Bone marrow (tissue), 2 donors: ENCODE measurements at places on chromosomes 4 and X.

DNA sequence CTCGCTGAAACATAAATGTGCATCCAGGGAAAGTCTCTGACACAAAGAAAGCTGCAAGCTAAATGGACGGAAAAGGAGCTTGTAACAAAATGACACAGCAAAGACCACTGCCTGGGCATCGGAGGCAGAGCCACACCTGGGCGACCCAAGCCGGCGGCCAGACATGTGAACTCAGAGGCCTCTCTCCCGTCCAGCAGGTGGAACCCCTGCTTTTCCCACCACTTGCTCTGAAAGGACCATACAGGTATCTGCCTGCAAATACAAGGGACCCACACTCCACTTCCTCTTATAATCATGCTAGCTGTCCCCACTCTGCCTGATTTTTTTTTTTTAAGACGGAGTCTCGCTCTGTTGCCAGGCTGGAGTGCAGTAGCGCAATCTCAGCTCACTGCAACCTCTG is 12.0 kb downstream of the CPLX1 start:
- no peak for DNase-seq

GRCh38 chr4:119592830-119593229 is 35.8 kb downstream of the PDE5A start:
- DNase-seq = no peak

DNA sequence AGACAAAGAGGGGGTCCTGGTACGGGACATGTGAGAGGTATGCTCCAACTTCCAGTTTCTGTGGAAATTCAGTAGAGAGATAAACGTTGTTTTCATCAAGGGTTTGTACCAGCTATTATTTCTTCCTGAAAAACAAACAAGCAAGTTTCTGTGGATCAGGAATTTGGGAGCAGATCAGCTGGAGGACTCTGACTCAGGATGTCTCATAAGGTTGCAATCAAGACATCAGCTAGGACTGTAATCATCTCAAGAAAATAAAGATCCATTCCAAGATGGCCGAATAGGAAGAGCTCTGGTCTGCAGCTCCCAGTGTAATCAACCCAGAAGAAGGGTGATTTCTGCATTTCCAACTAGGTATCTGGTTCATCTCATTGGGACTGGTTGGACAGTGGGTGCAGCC is 23.5 kb upstream of the NFKB1 start:
- DNase-seq = no peak

GRCh38 chrX:20656721-20657120 is 390.0 kb upstream of the RPS6KA3 start:
- no peak for DNase-seq

DNA sequence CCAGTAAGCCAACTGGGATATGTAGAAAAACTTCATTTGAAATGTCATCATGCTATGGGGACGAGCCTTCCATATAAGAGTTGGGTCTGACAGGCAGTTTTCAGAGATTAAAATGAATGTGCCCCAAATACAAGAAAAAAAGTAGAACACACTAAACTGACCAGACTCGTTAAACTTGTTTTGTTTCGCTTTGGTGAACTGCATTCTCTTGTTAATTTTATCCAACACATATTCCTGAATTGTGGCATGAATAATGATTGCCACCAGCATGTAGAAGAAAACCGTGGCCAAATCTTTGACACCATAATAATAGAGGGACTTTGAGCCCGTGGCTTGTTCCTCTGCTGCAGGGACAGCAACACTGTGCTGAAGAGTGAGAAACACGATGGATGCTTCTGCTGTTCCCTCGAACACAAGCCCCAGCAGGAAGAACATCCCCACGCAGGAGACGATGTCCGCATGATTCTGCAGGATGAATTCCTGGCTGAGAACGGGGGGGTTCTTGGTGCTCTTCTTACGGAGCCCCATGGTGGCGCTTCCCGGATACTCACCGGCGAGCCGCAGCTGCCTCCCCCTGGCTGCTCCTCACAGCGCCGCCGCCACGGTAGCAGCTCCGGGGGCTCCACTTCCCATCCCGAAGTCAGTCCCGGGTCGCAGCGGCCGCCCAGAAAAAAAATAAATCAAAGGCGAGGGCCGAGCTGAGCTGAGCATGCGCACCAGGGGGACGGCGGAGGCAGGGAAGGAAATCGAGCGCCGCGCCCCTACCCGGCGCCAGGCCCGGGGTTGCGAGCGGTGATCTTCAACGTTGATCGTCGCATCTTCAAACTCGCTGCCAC is at the start of gene TRAM1L1:
TRAM1L1 (minus strand) TSS at position 711 of the 836 bp plus-strand sequence; CDS start at position 528, 183 bp downstream.
- DNase-seq = no peak

GRCh38 chr4:28358606-28359005 is 1498.0 kb downstream of the STIM2 start:
- no peak for DNase-seq

DNA sequence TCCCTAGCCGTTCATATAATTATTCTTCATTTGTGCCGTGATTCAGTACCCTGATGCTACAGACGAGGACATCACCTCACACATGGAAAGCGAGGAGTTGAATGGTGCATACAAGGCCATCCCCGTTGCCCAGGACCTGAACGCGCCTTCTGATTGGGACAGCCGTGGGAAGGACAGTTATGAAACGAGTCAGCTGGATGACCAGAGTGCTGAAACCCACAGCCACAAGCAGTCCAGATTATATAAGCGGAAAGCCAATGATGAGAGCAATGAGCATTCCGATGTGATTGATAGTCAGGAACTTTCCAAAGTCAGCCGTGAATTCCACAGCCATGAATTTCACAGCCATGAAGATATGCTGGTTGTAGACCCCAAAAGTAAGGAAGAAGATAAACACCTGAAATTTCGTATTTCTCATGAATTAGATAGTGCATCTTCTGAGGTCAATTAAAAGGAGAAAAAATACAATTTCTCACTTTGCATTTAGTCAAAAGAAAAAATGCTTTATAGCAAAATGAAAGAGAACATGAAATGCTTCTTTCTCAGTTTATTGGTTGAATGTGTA is 7.0 kb downstream of the SPP1 start:
- DNase-seq = no peak

GRCh38 chrX:11540532-11541377 is 125.0 kb downstream of the ARHGAP6 start:
- DNase-seq = no peak

DNA sequence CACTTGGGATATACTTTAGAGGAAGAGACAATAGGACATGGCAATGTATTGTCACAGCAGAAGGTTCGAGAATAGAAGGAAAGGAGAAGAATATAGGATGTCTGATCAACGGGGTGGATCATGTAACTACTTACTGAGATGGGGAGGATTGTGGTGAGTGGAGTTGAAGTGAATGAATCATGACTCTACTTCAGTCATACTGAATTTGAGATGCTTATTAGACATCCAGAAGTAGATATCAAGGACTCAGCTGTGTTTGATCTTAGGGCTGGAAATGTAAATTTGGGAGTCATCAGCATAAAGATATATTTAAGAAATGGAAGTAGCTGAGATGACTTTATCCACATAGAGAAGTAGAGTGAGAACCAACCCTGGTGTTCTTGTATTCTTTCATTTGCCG is 29.1 kb upstream of the DHX15 start:
- DNase-seq = no peak

DNA sequence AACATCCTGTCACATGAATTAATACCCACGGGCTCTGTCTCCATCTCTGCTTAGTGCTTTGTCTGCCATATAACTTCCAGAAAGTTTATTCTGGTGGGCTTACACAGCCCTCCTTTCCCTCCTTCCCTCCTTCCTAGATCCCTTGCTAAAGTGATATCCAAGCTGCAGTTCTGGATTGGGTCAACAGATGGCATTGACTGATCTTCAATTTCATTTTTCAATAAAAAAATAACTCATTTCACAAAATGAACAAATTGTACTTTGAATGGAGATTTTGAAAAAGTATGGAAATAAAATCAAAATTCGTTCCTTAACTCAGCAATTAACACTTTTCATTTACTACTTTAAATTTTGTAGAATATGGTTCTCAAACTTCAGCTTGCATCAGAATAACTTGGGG is 94.9 kb downstream of the NXF2 start:
- DNase-seq = no peak

- no peak for DNase-seq
Observed at GRCh38 chrX:32871636-32872035, 339.7 kb downstream of the DMD start.

GRCh38 chrX:130805903-130806302 is 97.1 kb downstream of the ENOX2 start:
- no peak for DNase-seq

DNA sequence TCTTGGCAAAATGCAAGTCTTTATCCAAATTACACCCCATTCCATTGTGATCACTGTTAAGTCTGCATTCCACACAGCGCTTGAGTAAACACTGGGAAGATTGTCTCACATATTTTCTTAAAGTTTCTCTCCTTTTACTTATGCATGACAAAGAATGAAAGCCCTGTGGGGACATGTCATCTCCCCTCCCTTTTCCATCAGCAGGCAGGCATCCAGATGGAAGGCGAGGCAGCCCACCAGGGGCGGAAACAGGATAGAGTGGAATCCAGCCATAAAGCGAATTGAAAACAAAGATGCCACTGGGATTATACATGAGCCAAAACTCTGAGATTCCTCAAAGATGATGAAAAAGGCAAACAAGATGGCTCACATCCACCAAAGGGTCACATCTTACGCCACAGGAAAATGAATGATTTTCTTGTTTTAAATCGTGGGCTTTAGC is 78.2 kb downstream of the AFAP1 start:
- DNase-seq = no peak

- peak; percentile 52 for DNase-seq
Observed at GRCh38 chr4:154626793-154627484, 14.5 kb upstream of the FGG start.

DNA sequence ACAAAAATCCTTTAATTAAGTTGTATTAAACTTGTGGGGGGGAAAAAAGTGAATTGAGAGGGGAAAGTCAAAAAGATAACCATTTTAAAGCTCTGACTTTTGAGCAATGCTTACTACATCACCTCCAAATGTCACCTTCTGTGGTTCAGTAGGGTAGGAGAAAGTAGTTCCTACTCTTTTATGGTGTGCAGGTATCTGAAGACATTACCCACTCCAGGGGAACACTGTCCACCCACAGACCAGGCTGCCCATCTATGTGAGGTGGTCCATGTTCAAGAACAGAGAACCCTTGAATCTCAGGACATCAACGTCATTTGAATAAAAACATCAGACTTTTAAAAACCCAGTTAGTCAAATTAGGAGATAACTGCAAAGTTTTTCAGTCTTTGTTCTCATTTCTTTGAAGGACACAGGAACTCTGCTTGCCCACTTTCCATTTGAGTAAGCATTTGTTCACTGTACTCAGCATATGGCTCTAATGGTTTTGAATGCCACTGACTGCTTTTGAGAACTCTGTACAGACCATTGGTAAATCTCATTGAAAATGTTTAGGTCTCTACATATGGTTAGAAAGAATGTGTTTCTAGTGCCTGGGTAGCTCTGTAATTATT is 18.4 kb downstream of the NMU start:
- DNase-seq = no peak

DNA sequence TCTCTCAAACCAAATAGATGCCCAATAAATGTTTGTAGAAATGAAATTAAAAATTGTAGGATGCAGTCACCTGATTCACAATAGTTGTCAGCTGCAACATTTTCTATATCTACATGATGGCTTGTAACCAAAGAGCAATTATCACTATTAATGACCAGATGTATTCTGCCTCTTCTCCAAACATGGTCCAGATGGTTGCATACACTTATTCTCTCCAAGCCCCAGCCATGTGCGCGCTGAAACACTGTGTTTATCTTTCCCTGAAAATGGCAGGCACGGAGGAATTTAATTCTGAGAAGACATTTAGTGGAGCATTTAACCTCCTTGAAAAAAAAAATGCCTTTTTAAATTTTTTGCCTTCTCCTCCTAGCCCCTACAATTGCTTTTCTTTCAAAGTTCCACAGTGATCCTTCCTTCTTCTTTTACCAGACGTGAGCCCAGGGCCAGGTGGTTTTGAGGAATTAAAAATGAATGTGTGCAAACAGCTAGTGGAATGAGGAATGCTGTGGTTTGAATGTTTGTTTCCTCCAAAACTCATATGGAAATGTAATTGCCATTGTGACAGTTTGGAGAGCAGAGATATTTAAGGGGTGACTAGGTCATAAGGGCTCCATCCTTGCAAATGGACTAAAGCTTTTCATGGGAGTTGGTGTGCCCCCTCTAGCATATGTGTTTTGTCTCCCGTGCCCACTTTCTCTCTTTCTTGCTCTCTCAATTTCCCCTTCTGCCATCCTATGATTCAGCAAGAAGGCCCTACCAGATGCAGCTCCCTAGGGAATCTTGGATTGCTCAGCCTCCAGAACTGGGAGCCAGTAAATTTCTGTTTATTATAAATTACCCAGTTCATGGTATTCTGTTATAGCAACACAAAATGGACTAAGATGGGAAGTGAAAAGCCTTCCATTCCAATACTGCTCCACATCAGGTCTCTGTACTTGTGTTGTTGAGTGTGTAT is 136.0 kb downstream of the GABRB1 start:
- no peak for DNase-seq

GRCh38 chr4:158915683-158916241 is 146.9 kb downstream of the FNIP2 start:
- no peak for DNase-seq

DNA sequence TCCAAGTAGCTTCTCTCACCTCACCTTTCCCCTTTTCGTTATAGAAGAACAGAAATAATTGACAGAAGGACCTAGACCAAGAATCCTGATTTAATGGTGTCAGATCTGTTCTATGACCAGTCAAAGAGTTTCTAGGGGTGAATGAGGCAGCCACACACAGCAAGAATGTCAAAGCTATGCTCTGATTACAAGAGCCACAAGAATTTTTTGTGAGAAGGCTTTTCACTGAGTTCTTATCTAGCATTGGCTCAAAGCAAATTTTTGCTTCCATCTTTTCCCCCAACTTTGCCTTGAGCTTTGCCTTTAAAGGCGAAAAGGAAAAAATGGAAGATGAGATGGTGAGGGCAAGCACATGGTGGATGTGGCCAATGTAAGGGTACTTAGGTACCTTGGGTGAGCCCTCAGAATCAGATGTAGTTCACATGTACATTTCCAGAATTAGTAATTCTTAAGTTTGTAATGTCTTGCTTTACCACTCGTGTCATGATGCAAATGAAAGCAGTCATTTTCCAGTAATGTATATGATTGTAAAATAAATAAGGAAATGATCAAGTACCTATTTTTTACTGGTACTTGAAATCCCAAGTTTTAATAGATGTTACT is 23.5 kb downstream of the FMR1 start:
- DNase-seq = no peak

DNA sequence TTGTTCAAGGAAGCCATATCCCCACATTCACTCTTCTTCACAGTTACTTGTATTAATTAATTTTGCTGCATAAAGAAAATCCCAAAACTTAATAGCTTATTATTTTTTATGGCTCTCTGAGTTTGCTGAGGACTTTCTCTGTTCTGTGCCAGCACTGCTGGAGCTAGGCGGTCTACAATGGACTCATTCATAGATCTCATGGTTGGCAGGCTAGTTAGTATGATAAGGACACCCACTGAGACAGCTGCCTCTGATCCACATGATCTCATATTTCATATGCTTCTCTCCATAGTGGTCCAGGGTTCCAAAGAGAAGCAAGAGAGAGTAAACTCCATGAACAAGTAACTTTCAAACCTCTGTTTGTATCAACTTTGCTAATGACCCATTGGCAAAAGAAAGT is 170.2 kb downstream of the ADGRA3 start:
- DNase-seq = no peak

GRCh38 chrX:97389761-97390192 is 506.1 kb downstream of the RPA4 start:
- DNase-seq = no peak
